Stimulated activated CD4-positive, alpha-beta T cell treated with anti-CD3 and anti-CD28 coated beads, Interleukin-15, amount 100 ng/mL, for 1 hour (primary cell): ENCODE measurements at places on chromosomes 11 and 22.

DNA sequence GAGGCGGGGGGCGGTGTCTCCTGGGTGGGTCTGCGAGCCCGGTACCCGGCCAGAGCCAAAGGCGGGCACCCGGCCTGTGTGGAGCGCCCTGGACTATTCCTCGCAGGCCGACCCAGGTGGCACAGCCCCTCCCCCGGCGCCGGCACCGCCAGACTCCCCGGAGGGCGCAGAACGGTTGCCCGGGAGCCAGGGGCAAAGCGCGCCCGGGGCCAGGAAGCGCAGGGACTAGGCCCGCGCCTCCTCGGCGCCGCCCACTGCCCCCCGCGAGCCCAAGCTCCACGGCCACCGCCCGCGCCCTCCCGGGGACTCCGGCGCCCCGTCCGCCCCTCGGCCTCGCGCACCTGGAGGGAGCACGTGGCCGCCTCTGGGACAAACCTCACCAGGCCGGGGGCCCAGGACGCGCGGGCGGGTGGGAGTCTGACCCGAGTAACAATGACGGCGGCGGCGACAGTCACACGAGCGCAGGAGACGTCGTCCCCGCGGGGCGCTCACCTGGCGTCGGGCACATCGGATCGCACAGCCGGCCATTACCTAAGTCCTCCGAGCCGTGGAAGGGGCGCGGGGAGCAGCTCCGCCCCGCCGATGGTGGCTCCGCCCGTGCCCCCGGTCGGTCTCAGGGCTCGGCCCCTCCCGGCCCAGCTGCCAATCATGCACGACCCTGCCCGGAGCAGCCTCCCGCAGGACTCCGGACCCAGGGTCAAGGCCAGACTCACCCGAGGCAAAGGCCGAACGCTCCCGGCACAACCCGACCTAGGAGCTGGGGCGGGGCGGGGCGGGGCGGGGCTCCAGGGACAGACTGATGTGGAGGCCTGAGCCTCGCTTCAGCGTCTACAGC lies 7.4 kb downstream of the PLXNB2 start:
- no peak for DNase-seq

- no peak for DNase-seq
Observed at GRCh38 chr22:42714768-42715390, 5.8 kb downstream of the A4GALT start.

DNA sequence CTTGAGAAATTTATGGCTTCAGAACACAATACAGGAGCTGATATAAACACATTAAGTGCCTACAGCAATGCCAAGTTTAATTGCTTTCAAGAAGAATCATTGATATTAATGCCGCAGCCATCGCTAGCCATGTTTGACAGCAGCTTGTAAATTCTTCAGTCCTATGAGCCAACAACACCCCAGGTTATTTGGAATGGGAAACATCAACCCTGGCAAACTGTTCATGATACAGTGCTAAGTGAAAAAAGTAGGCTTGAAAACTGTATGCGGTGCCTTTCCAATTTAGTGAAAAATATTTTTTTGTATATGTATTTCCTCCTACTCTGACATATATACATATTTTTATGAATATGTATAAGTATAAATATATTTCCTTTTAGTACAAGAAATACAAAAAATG lies 142.6 kb downstream of the CSNK2A3 start:
- DNase-seq: no peak

DNA sequence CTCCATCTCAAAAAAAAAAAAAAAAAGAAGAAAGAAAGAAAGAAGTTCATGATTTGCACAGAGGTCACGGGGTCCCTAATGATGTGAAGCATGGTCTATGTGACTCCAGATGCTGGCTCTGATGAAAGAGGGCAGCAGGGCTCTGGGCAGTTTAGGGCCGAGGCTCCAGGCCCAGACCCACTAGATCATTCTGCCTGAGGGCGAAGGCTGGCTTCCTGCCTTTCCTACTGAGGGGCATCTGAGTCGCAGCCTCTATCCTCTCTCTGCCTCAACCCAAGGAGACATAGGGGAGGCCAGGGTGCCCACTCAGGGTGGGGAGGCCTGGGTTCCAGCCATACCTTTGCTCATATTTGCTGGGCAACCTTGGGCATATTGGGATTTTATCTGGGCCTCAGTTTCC lies 4.8 kb downstream of the SLC35E4 start:
- no peak for DNase-seq

GRCh38 chr11:72735495-72736027 lies 16.6 kb downstream of the ARAP1 start:
- DNase-seq: no peak

GRCh38 chr11:128488471-128488870 lies 98.9 kb downstream of the ETS1 start:
- no peak for DNase-seq

DNA sequence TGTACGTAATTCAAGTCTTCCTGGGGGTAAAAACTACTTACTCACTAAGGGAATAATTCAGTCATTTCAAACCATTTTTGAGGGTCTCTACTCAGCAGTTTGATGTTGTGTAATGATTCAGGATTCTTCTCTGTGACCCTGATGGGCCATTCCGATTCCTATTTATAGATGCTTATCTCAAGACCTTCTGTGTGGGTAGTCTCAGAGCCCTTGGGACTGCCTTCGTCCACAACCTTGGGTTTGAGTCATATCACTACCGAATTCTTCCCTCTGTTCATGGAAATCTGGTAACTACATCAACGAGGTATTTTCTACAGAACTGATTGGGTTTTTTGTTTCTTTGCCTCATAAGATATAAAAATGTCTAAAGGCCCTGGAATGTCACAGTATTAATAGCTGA lies 14.3 kb upstream of the CBX6 start:
- DNase-seq: no peak

- peak; percentile 26 for DNase-seq
Observed at GRCh38 chr11:68584097-68584496, 100.2 kb upstream of the GAL start.

DNA sequence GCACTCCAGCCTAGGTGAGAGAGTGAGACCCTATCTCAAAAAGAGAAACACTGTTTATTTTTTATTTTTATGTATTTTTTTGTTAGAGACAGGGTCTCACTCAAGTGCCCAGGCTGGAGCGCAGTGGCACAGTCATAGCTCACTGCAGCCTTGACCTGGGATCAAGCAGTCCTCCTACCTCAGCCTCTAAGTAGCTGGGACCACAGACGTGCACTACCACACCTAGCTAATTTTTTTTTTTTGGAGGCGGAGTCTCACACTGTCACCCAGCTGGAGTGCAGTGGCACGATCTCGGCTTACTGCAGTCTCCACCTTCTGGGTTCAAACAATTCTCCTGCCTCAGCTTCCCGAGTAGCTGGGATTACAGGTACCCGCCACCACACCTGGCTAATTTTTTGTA lies 6.4 kb downstream of the RBX1 start:
- DNase-seq: no peak

- DNase-seq: no peak
Observed at GRCh38 chr22:47606426-47606825, 844.0 kb downstream of the TBC1D22A start.

GRCh38 chr11:93016595-93016994 lies 47.1 kb downstream of the MTNR1B start:
- no peak for DNase-seq

- DNase-seq: no peak
Observed at GRCh38 chr11:109363682-109364081, 58.3 kb upstream of the C11orf87 start.

GRCh38 chr11:63813563-63814382 lies 517 bp downstream of the SPINDOC start:
- DNase-seq: no peak

GRCh38 chr11:2923446-2924375 lies 5.5 kb downstream of the PHLDA2 start:
- DNase-seq: no peak

DNA sequence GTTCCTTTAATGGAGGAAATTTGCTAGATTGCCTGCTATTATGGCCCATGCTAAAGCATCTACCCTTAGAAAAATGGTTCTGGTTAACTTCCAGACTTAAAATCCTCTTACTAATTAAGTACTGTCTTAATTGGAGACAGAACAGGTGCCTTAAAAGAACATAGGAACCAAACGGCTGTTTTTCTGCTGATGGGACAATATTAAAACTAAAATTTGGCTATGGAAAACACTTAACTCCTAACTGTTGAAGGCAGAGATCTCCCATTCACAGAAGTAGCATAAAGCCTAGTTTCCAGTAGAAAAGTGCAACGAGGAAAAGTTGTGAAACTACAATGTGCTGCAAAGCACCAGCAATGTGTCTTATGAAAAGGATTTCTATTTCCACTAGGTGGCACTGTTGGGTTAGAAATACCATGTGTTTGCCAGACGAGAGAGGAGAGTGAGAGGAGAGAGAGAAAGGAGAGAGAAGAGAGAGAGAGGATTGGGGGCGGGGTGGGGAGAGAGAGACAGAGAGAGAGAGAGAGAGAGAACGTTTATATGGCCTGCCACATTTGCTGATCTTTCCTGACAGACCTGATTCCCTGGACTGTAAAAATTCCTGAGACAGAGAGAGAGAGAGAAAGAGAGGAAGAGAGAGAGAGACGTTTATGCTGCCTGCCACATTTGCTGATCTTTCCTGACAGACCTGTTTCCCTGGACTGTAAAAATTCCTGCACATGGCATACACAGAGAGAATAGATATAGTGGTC lies 51.5 kb downstream of the FAM181B start:
- DNase-seq: no peak

DNA sequence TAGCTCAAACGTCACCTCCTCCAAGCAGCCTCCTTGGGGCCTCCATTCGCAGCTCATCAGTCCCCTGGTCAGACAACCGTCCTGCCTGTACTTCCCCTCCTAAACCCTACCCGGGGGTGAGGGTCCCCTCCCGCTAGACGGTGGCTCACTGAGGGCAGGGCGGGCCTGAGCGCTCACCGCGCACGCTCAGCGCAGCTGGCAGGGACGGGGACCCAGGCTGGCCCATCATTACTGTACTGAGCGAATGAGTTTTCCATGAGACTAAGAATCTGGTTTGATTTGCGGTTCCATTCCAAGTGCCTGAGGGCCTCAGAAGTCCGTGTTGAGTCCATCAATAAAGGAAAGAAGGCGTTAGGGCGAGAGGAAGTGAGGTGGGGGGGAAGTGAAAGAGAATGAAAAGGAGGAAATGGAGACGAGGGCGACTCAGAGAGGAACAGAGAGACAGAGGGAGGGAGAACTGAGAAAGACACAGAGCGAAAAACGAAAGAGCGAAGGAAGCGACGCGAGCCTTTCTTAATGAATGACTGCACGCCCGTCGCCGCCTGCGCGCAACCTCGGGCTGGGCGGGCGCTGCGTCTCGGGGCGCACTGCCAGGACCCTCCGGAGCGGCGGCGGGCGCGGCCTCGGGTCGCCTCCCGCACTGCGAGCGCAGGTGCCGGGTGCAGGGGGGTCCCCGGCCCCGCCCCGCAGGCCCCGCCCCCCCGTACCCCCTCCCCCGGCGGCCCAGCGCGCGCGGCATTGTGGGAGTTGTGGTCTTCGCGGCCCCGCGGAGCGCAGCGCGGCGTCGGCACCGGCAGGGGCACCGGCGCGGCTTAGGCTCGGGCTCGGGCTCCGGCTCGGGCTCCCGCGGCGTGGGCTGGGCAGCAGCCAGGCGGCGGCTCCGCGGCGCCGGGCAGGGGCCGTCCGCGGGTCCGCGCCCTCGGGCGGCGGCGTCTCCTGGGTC lies at the start of gene ASPHD2:
TSS of gene ASPHD2 (plus strand) at position 746 of the 943 bp plus-strand sequence. CDS start 4,356 bp downstream, outside the sequence.
- DNase-seq: peak; percentile 72

- no peak for DNase-seq
Observed at GRCh38 chr11:74195828-74196227, 24.7 kb downstream of the PPME1 start.

GRCh38 chr11:120338107-120338933 lies 2.1 kb downstream of the ARHGEF12 start:
- no peak for DNase-seq

- DNase-seq: no peak
Observed at GRCh38 chr11:45089676-45090499, 56.6 kb upstream of the PRDM11 start.

DNA sequence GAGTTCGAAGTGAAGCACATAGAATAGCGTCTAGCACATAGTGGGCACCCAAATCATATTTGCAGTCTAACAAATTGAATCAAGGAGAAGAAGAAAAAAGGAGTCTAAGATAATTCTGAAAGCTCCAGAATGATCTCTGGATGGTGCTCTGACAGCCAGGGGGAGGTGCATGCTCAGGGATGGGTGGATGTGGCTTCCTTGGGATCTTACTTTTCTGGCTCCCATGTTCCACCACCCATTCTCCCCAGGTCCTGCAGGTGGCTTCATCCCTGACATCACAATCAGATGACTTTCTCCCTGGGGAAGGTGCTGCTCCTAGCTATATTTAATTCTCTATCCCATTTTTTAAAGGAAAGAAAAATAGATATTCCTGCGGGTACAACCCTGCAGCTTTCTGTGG lies 381.9 kb downstream of the CADM1 start:
- no peak for DNase-seq

DNA sequence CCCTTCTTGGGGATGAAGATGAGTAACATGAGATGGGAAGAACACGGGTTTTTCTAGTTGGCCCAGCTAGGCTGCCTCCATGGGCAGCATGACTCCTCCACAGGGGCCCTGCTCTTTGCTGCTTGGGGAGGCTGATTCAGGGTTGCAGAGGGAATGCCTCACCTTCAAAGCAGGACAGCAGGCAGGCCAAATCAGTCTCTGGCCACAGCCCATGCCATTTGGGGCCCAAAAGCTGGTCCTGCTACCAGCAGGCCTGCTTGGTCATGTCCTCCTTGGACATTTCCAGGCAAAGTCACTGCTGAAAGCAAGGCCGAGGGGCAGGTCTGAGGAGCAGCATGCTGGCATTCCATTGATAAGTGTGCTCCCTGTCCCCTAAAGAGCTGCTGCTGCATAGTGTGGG lies 13.8 kb upstream of the MAPK8IP1 start:
- no peak for DNase-seq

GRCh38 chr22:46021577-46021976 lies 44.6 kb upstream of the WNT7B start:
- no peak for DNase-seq

- DNase-seq: no peak
Observed at GRCh38 chr11:69397732-69398131, 83.7 kb upstream of the LINC01488 start.

- DNase-seq: no peak
Observed at GRCh38 chr22:26199665-26200064, 30.4 kb downstream of the SEZ6L start.

GRCh38 chr11:46667043-46667481 lies 33.4 kb downstream of the ARHGAP1 start:
- no peak for DNase-seq

- no peak for DNase-seq
Observed at GRCh38 chr22:41383085-41383484, 1.3 kb downstream of the TEF start.

DNA sequence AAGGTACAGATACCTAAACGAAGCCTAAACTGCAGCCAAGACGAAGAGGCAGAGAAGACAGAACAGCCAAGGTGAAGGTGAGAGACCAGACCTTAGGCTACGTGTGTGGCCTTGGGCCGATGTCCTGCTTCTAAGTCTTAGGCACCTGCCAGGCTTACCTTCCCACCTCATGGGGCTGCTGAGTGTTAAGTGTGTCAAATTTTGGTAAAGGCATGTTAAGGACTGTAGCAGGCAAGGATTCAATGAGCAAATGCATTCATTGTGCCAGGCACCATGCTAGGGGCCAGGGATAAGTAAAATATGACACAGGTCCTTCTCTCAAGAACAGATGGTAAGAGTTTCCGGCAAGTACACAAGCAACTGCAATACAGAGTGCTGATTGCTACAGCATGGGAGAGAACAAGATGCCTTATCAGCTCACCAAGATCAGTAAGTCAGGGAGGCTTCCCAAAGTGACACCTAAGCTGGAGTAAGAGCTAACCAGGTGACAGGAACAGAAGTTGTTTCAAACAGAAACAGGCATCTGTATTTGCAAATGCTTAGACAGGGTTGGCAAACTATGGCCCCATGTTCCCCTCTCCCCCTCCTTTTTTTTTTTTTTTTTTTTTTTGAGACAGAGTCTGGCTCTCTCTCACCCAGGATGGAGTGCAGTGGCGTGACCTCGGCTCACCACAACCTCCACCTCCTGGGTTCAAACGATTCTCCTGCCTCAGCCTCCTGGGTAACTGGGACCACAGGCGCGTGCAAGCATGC lies 46.7 kb downstream of the CLTCL1 start:
- no peak for DNase-seq
